ENCODE measurements at places on chromosomes 12 and 14. TPM values are rescaled to one million over a fixed set of nuclear protein-coding genes. Genes with fewer than 3 reads are reported as not detected.

DNA sequence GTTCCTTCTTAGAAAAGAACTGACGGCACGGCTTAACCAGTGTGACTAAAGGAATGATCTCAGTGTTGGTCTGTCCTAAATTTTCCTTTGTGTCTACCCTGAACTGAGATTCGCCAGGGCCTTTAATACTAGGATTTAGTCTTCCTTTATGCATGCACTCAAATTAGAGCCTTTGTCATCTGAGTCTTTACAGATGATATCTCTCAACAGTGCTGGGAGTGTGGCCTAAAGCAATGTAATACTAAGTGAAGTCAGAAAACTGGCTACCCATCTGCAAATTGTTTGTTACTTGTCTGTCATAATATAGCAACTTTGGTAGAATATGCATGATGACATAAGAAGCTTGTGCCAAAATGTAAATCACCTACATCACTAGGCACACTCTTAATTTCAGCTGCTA lies 95.4 kb downstream of the PTPRO start:
- no peak for DNase-seq

GRCh38 chr14:75995372-75996041 lies 9.9 kb downstream of the IFT43 start:
- no peak for DNase-seq

DNA sequence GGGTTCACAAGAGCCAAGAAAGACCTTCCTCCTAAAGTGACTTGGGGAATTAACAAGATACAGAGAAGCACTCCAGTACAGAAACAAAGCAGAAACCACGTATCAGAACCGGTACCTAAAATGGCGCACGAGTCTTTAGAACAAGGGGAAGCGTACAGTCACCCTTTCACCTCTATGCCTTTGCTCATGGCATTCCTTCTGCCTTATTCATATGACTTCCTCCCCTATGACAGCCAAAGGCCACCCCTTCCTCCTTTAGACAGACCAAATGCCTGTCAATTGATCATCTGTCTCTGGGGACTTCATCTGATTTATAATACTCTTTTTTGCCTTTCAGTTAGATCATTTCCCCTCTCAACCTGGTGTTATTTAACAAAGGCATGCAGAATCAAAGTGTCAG lies 89.5 kb upstream of the OSBPL8 start:
- DNase-seq = no peak

The AKAP6 gene
- 1.1 TPM for total RNA-seq

The SIX4 gene
- 0.82 TPM for total RNA-seq

DNA sequence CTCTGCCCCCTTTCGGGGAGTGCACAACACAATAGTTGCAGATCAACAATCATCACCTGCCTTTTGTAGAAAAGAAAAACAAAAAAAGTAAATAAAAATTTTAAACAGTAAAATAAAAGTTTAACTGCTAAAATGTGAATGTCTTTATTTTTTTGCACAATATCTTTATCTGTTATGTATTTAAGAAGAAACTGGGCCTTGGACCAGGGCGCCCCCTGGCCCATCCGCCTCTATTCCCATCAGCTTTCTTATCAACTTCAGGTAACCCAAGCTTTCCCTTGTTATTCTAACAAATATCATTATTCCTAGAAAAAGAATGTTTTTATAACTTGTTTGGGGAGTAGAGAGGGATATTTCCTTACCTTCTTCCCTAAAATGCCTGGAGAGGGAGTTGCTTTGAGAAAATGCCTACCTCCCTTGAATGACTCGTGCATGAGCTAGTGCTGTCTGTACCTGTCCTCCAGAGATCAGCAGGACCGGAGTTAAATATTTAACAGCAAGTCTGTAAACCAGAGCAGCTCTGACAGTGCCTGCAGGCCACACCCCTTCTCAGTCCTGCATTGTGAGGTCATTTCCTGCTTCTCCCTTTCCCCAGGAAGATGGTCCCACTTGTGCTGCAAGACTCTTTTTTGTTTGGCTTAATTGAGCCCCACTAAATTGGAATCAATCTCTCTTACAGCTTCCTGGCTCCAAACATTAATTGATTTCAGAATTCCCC lies 192.8 kb upstream of the RGS6 start:
- DNase-seq = no peak

GRCh38 chr12:10624605-10625004 lies 11.2 kb upstream of the MAGOHB start:
- no peak for DNase-seq

DNA sequence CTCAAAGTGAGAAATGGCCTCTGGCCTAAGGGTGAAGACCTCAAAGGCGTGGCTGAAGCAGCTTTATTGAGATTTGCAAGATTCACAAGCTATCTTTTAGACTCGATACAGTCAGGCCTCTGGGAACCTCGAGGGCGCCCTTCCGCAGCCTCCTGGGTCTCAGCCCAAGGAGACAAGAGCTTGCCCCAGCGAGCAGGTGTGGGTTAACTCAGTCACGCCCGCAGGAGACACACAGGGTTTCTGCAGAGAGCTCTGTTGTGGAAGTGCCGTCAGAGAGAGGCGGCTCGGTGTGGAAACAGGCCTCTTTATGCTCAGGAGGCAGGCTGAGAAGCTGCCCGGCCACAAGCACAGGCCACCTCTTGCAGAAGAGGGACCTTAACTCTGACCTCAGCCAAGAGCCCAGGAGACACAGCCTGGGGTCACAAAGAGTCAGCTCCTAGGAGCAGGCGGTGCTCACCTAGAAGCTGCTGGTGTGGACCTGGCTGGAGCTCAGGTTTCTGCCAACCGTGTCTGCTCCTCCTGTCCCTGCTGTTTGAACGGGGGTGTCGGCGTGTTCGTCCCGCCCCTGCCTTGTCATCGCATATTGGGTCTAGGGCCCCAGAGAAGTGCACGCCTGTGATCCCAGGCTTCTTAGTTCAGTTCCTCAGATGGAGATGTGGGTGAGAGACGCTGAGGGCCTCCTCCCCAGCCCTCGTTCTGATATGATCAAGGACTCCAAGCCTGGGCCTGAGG lies 42.1 kb upstream of the FBRSL1 start:
- DNase-seq = no peak

The SYCP3 gene
- total RNA-seq = 0.38 TPM

- DNase-seq = no peak
These were observed 232.4 kb downstream of the RGS6 start for GRCh38 chr14:72164420-72165228.

The TSPAN19 gene
- total RNA-seq = not detected

DNA sequence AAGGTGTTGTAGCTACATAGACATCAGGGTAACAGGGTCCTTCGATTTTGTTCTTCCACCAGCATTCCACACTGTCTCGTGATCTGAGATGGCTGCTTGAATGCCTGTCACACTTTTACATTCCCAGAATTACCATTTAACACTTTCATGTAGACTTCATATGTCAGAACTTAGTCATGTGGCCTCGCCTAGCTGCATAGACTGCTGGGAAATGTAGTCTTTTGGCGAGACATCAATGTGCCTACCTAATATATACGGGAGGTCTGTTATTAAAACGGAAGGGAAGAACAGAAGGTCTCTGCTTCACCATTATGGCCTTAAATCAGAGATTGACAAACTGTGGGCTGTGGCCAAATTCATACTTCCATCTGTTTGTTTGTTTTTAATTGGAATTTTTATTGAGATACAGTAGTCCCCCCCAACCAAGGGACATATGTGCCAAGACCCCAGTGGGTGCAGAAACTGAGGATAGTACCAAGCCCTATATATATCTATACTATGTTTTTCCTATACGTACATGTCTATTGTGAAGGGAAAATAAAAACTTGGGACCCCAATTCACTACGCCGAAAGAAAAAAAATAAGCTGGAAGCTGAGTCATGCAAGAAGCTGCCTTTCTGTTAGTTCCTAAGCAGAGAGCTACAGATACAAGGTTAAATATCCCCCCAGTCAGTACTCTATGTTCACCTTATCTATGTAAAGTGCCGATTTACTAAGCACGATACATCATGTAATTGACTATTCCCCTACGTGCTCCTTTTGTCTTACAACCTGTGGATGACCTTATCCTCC lies 11.3 kb upstream of the HRK start:
- DNase-seq = no peak

DNA sequence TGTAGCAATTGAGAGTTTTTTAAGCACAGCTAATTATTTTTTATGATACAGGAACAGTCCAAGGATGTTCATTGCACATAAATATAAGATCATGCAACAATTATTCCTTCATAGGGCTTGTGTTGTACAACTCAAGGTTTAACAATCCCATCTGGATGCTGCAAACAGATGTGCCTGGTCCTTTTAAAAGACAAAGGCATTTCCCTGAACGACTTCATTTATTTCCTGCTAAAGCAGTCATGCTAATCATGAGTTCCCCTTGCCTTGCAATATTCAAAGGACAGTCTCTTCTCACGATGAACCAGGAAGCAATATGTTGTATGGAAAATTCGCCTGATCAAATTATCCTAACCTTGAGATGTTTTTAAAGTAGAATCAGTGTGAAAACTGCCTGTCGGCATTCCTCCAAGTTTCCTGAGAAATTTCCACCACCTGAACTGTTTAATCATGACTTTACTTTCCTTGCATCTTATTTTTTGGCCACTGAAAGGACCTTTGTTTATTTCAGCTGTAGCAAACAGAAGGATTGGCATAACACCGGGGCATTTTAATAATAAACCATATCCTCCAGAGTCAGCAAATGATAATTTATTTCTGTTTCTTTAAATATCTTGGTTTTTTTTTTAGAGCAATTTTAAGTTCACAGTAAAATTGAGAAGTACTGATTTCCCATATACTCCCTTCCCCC lies 33.9 kb upstream of the TSPAN8 start:
- no peak for DNase-seq

GRCh38 chr12:93645702-93646101 lies 31.5 kb upstream of the CRADD start:
- no peak for DNase-seq

The GLI1 gene
- total RNA-seq = not detected

GRCh38 chr14:105938055-105938863 lies 411.9 kb downstream of the TMEM121 start:
- no peak for DNase-seq

The ZFYVE26 gene
- total RNA-seq = 22.3 TPM
